ENCODE measurements at places on chromosomes 7 and 10. TPM values are rescaled to one million over a fixed set of nuclear protein-coding genes. Genes with fewer than 3 reads are reported as not detected.
A peak's percentile ranks its signal among the peaks of the same experiment; 100 is the strongest.

- DNase-seq, result no peak
These were observed 43.3 kb upstream of the ITGA8 start for GRCh38 chr10:15763006-15763405.

- no peak for DNase-seq
These were observed 104.2 kb upstream of the ACBD5 start for GRCh38 chr10:27344568-27345454.

DNA sequence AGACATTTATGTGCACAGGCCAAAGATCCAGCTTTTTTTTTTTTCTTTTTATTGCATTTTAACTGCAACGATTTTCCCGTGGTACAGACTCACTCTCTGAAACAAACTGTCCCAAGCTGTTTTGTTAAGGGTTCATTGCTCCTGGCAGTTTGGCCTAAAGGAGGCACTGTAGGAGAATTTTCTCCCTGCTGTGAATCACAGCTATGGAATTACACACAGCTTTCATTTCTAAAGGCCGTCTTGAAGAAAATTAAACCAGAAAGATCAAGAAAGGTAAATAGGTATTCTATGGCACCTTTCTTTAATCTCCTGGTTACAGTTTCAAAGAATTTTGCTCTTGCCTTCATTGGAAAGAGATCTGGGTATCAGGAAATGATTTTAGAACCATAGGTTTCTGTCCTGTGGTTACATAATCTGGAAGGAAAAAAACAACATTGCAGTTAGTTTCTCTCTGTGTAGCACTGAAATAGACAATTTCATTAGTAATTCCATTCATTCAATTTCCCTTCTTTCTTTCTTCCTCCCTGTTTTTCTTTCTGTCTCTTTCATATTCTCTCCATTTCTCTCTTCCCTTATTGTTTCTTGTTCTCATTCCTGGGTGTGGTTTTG lies 51.2 kb downstream of the PDK4 start:
- DNase-seq, result no peak

DNA sequence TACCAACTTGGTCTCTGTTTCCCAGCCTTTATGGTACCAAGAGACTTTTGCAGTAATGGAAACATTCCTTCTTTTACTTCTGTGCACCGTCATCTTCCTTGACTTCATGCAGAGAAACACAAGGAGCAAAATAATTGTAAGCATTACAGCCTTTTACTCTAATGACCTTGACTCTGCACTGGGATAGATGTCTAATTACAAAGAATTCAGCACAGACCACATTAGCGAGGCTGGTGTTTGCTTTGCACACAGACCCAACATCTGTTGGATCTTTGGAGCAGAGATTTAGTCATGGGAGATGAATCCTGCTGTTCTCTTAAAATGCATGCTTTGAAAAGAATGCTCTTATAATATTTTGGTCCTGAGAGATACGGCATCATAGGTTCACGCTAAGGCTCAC lies 261.6 kb downstream of the TWIST1 start:
- no peak for DNase-seq

GRCh38 chr10:74977913-74978847 lies 133.3 kb upstream of the SAMD8 start:
- no peak for DNase-seq

- DNase-seq, result no peak
These were observed 110.7 kb downstream of the RNF32 start for GRCh38 chr7:156751319-156751718.

DNA sequence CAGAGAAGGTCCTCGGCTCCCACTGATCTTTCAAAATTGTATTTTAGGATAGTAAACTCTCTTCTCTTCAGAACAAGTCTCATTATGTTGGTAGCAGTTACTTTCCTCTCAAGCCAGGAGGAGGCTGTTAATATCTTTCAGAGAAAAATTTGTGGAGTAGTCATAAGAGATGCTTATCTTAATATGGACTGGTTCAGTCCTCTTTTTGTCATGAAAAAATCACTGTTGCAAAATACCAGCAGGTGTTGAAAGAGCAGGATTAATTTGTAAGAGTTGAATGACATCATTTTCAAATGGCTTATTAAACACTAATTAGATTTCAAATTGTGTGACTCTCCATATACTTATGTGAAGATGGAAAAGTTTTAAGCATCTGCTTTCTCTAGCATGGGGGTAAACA lies 662.5 kb downstream of the POM121L12 start:
- DNase-seq, result no peak

DNA sequence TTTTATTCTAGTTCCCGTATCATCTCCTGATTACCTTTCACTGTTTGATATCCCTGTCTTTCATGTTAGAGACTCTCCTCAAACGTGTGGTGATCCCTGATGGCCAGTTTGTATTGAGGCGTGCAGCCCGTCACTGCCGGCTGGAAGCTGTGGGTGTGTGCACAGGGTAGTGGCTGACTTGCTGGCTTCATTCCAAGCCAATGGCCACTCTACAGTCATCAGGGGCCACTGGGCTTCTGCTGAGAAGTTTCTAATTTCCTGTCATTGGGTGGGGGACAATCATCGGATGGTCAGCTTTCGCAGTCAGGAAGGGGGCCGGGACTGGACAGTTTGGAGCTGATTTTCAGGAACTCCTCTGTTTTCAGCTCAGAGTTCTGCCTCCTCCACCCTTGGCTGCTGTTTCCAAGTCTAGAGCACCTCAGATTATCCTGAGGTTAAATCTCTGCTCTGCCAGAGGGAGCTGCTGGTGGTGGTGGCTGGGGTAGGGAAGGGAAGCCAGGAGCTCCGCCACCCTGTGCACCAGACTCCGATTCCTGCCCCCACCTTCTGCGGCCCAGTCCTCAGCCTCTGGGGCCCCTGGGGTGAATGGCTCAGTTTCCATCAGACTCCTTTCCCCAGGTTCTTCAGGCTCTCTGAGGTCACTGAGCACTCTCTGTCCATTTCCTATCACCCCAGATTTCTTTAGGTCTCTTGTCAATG lies 34.9 kb downstream of the BAIAP2L1 start:
- DNase-seq, result no peak

DNA sequence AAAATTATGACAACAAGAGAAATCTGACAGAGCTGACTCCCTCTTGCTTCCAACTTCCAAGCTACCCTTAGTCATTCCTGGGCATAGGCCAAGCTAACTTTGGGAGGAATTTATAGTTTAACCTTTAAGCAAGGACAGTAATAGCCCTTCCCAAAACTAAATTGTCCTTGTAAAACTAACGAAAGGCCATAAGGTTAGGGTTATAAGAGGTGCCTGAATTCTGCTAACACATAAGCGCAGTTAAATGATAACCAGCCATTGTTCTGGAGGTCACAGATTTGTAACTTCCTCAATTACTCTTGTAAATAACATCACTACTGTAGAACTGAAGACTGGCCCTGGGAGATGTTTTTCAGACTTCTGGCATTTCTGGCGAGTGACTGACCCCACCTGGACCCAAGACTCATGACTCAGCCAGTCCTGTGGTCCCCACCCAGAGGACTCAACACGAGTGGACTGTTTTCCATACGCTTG lies 481.2 kb downstream of the KCNMA1 start:
- no peak for DNase-seq

GRCh38 chr7:16271990-16272665 lies 149.2 kb downstream of the CRPPA start:
- DNase-seq, result no peak

DNA sequence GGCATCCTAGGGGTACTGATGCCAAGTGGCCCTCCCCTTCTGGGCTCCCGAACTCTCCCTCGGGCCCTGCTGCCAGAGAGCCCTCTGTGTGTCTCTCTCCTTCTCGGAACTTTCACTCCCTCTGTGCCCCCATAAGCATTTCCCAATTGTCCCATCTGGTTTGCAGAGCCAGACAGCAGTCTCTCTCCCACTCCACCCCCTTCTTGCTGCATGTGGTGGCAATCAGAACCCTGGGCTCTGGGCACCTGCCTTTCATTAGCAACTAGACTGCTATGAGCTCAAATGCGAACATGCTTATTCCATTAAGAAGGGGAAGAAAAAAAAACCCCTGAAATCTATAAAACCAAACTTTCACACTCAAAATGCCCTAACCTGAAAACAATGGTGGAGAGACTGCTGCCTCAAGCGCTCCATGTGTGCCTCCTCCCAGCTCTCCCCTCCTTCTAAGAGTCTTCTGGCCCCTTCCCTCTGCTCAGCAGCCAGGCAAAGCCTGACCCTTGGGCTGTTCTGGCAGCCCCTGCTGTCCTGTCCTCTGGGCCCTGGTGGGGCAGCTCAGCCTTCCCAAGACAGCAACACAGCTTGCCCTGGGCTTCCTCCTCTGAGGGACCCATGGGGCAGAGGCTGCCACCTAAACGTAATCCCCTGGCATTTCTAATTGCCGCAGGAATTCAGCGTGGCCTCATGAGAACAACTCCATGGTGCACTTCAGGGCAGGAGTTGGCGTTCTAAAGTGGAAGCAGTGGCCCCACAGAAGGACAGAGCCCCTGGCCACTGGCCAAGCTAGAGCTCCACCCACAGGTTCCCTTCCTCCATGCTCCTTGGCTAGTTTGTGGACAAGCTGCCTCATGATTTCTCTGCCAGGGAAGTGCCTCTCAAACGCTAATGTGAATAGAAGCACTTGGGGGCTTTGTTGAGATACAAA lies 415.4 kb downstream of the PLXNA4 start:
- DNase-seq, result no peak

The ZCCHC24 gene
- total RNA-seq, result 3.8 TPM

DNA sequence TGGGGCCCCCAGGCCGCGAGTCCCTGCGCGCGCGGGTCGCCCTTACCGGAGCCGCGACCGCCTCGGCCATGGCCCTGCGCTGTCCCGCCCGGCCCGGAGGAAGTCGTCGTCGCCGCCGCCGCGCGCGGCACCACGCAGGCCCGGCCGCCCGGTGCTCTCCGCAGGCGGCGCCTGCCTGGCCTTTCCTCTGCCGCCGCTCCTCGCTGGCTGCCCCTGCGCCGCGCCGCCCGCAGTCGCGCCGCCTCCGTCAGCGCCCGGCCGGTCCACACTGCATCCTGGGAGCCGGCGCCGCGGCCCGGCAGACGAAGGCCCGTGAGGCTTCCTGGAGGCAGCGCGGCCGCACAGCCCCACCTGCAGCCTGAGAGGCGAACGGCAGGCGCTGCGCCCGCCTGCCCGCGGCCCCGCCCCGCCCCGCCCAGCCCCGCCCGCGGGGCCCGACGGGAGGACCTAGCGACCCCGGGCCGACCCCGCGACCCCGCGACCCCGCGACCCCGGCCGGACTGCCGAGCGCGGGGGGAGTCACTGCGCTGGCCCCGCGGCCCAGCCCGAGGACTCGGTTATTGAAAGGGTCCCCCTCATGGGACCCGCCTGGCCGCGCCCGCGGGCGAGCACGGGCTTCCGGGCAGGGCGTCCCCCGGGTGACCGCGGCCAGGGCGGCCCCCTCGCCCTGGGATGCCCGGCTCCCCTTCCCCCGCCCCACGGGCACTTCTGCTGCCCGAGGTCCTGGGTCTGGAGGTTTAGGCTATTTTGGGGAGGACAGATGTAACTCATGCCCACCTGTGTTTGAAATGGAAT lies at the start of gene ZNF746:
Gene ZNF746, minus strand, starts transcription at position 343 of the 795 bp plus-strand sequence. Its CDS starts 273 bp downstream, at position 70.
- peak; percentile 82 for DNase-seq

Data from H9 (cell line).